ENCODE measurements at places on chromosomes 2 and 18.

- H3K4me1 ChIP-seq = peaks cover 23% of the 10 kb centered on the region
- peak; percentile 42 for DNase-seq
- H3K4me3 ChIP-seq = peak within 1 kb of the TSS; percentile 40
- H3K27ac ChIP-seq = no peak within 1 kb of the TSS
Measured at GRCh38 chr2:15939854-15940660, at the start of gene MYCN. MYCN (plus strand) TSS chr2:15940550; CDS start chr2:15942065, 1,515 bp downstream.

DNA sequence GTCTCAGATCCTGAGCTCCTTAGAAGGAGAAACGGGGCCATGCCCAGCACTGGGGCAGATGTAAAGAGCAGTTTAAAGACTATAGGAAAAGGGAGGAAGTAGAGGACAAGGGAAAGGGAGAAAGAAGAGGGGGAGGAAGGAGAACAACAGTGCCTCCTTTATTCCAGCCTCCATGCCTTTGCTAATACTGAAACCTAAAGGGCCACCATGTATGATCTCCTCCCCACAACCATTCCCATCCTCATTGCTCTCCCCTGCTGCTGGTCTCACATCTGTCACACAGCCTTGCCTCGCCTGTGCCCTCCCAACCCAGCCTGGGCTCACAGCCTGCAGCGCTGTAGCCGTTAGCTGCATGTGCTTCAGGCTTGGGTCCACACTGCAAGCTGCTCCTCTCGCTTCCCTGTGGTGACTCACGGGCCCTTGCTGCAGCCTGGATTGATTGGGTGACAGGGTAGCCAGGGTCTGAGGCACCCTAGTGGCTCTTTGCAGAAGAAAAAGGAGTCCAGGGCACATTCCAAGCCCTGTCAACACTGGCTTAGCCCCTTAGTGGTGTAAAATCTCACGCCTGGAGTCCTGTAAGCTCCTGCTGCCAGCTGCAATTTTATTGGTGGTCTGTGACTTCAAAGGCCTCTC, 281.9 kb downstream of the SRBD1 start:
- H3K27me3 ChIP-seq = peaks cover 10% of the 10 kb centered on the region
- DNase-seq = no peak
- H3K27ac ChIP-seq = no peak overlapping the region
- no peaks in the 10 kb centered on the region for H3K4me1 ChIP-seq
- H3K4me3 ChIP-seq = no peak overlapping the region

DNA sequence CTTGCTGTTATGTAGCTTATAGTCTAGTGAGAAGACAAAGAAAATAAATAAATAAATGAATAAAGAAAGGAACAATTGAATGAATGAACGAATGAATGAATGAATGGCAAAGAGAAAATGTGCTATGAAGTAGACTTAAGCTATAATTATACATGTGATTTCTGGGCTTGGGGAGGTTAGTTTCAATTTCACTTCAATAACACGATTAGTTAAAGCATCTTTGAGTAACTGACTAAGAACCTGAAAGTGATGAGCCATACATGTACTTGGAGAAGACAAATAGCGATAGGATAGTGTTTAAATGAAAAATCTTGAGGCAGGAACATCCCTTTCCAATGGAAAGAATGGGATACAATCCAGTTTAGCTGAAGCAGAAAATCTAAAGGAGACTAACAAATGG, 593.1 kb upstream of the LRRTM4 start:
- H3K4me3 ChIP-seq = no peak overlapping the region
- H3K27ac ChIP-seq = no peak overlapping the region
- no peak for DNase-seq
- no peaks in the 10 kb centered on the region for H3K36me3 ChIP-seq
- no peaks in the 10 kb centered on the region for H3K27me3 ChIP-seq
- H3K4me1 ChIP-seq = no peaks in the 10 kb centered on the region

DNA sequence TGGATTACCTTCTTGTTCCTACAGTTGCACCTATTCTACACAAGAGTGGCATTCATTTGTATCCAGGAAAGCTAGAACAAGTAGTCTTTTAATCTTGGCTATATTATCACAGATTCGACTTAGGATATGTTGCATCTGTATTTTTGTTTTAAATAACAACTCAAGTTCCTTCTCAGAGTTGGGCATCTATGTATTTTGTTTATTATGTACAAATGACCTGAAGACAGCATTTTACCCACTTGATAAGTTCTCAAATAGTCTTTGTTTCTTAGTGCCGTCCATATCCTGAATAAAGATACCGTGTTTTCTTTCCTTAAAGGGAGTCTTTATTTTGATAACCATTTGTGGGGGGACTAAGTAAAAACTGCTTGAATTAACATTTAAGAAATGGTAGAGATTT, 2.9 kb downstream of the ITPRID2 start:
- H3K27me3 ChIP-seq = peaks cover 15% of the 10 kb centered on the region
- H3K4me1 ChIP-seq = peaks cover 43% of the 10 kb centered on the region
- DNase-seq = no peak
- H3K4me3 ChIP-seq = no peak overlapping the region
- H3K27ac ChIP-seq = no peak overlapping the region
- H3K36me3 ChIP-seq = peaks cover 36% of the 10 kb centered on the region

- no peaks in the 10 kb centered on the region for H3K27me3 ChIP-seq
- no peak for DNase-seq
- H3K4me1 ChIP-seq = no peaks in the 10 kb centered on the region
- H3K27ac ChIP-seq = no peak overlapping the region
- no peaks in the 10 kb centered on the region for H3K36me3 ChIP-seq
Measured at GRCh38 chr2:210964141-210964764, 407.9 kb downstream of the CPS1 start.

- H3K36me3 ChIP-seq = no peaks in the 10 kb centered on the region
- H3K4me1 ChIP-seq = no peaks in the 10 kb centered on the region
- H3K4me3 ChIP-seq = no peak overlapping the region
Measured at GRCh38 chr2:117679952-117680351, 134.5 kb upstream of the DDX18 start.

DNA sequence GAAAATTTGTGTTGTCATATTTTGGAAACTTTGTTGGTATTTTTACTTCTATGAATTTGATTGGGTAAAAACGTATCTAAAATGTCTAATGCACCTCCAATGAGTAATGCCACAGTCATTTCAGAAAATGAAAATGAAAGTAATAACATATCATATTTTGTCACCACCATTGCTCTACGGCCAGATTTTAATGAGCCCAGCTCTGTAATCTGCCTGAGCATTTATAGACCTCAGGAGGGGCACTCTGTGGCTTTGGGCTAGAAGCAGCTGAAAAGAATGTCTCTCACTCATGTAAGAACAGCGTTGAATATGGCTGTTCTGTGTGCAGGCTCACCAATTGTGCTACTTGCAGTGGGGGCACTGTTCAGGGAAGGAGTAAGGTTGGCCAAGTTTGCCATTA, 32.7 kb upstream of the ABCA12 start:
- no peak for DNase-seq
- peak overlapping the region; percentile 47 for H3K4me3 ChIP-seq
- no peaks in the 10 kb centered on the region for H3K36me3 ChIP-seq
- H3K27me3 ChIP-seq = no peaks in the 10 kb centered on the region
- H3K4me1 ChIP-seq = peaks cover 8% of the 10 kb centered on the region
- H3K27ac ChIP-seq = peak overlapping the region; percentile 80

DNA sequence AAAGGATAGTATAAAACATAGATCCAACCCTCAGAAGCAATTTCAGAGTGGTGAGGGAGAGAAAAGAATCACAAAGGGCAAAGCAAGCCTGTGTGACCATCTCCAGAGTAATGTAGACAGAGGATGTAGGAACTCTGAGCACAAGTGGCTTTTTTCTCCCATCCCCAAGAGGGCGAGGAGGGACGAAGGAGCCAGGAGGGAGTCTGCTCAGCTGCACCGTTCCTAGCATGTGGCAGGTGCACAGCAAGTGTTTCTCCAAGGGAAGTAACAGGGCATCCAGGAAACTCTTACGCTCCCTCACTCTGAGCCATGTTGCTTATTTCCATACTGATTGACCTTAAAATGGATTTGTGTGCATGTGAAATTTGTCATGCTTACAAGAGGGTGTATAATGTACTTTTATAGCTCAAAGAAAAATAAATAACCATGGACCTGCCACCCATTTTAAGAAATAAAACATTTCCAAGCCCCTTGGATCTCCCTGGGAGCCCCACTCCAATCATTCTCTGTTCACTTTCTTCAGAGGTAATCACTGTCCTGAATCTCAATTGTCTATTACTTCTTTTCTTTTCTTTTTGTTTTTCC, 37.8 kb upstream of the SEC11C start:
- no peaks in the 10 kb centered on the region for H3K4me1 ChIP-seq
- no peak overlapping the region for H3K4me3 ChIP-seq
- H3K36me3 ChIP-seq = no peaks in the 10 kb centered on the region
- H3K27me3 ChIP-seq = peaks cover 28% of the 10 kb centered on the region
- H3K27ac ChIP-seq = no peak overlapping the region

DNA sequence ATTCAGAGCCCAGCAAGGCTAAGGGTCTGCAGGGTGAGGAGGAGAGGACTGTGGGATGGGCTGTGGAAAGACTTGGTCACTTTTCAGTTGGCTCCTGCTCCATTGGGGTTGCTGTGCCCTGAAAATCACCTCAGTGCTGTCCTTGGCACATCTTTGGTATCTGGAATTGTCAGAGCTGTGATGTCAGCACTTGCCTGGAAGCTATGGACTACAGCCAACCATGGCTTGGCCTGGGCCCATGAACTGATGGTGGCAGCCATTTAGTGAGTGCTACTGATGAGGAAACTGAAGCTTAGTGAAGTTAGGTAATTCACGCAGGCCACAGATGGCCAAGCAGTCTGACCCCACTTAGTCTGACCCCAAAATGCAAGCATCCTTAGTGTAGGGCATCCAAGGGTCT, 121.8 kb upstream of the SERPINE2 start:
- no peak overlapping the region for H3K27ac ChIP-seq
- H3K4me1 ChIP-seq = no peaks in the 10 kb centered on the region
- no peak for DNase-seq
- H3K4me3 ChIP-seq = no peak overlapping the region

DNA sequence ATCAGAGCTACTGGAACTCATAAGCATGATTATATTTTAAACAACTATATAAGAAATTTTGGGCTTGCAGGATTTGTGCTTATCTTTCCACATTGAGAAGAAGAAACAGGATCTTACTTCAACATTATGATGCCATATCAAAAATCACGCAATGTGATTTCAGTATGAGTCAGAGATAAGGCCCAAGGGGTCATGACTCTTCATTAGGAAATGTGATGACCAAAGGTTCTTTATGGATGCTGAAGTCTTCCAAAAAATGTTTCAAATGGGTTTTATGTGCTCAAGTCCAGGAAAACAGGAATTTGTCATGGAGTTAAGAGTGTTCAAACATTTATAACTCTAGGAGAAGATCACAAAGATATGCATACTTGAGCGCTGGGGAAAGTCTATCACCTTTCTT, 7.8 kb upstream of the SERPINB2 start:
- no peak for DNase-seq
- H3K36me3 ChIP-seq = no peaks in the 10 kb centered on the region
- no peak overlapping the region for H3K4me3 ChIP-seq
- no peaks in the 10 kb centered on the region for H3K4me1 ChIP-seq
- no peak overlapping the region for H3K27ac ChIP-seq
- peaks cover 7% of the 10 kb centered on the region for H3K27me3 ChIP-seq

DNA sequence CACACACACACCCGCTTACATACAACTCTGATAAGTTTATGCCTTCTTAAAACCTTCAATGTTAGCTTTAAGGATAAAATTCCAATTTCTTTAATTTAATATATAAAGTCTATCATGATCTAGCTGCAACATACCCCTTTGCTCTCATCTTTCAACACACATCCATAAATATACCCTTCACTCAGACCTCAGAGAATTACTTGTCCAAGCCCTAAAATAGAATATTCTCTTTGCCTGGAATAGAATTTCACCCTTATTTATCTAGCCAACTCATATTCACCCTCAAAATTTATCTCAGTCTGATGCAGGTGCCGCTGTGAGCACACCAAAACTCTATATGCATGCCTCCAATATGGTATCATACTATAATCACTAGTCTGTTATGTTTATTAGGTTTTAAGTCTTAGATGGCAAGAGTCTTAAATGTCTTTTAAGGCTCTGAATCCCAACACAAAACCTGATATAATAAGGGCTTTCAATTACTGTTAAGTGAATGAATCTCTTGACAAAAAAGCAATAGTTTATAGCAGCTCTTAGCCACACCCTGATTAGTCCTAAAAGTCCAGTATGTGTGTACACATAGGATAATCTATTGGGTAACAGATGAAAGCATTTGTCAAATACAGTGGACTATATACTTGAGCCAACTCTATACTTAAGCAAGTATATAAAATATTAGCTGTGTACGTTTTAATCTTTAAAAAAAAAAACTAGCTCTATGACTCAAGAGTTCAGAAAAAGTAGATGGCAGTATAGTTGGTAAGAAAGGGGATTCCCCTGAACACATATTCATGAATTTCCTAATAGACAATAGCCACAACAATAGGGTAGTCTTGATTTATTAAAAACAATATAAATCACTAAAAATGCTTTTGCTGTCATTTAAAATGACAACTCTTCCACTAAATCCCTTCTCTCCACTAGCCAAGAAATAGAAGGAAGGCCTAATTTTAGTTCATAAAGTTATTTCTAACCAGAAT, 144.5 kb downstream of the EXOC6B start:
- no peak overlapping the region for H3K27ac ChIP-seq
- H3K4me3 ChIP-seq = no peak overlapping the region
- DNase-seq = no peak
- no peaks in the 10 kb centered on the region for H3K36me3 ChIP-seq

DNA sequence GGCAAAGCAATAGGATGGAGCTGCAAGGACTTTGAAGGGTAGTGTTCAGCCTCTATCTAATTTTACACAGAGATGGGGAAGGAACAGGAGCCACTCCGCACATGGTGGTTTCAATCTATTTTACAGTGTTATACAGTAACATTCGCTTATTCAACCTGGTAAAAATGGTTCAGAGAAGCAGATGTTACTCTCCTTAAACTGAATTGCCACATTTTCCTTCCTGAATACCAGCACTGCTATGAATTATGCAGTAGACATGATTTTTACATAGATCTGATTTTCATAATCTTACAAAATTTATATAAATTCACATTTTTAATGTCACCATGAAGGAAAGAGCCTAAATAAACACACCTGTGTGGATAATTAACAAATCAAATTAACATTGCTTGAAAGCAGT, 85.0 kb downstream of the ITGA4 start:
- no peak overlapping the region for H3K27ac ChIP-seq
- DNase-seq = no peak
- H3K4me3 ChIP-seq = no peak overlapping the region
- H3K4me1 ChIP-seq = no peaks in the 10 kb centered on the region
- H3K27me3 ChIP-seq = no peaks in the 10 kb centered on the region
- peaks cover 48% of the 10 kb centered on the region for H3K36me3 ChIP-seq

DNA sequence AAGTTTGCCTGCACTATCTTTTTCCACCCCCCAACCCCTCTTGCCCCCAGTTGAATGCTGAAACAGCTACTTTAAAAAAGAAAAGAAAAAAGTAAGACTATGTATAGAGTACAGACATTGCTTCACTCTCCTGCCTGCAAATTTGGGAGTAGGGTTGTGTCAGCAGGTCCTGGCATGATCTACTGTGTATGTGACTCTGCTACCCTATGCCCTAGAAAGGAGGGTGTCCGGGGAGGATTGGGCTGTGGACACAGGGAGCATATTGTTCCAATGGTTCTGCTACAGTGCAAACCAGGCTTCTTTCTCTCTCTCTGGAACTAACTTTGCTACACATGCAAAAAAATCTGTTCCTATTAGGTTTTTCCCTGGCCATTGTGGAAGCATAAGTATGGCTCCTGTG, 9.9 kb upstream of the ZEB2 start:
- H3K4me3 ChIP-seq = no peak overlapping the region
- peaks cover 68% of the 10 kb centered on the region for H3K27me3 ChIP-seq
- no peaks in the 10 kb centered on the region for H3K4me1 ChIP-seq
- H3K36me3 ChIP-seq = no peaks in the 10 kb centered on the region
- H3K27ac ChIP-seq = no peak overlapping the region

Data from activated CD4-positive, alpha-beta T cell treated with anti-CD3 and anti-CD28 coated beads, Interleukin-2, amount 10 ng/mL, durations not matched to agents 7 days and 5 days (primary cell).